Spinal cord (tissue), 10 donors: ENCODE measurements at places on chromosomes 12 and 14. TPM values are rescaled to one million over a fixed set of nuclear protein-coding genes. Genes with fewer than 3 reads are reported as not detected.

DNA sequence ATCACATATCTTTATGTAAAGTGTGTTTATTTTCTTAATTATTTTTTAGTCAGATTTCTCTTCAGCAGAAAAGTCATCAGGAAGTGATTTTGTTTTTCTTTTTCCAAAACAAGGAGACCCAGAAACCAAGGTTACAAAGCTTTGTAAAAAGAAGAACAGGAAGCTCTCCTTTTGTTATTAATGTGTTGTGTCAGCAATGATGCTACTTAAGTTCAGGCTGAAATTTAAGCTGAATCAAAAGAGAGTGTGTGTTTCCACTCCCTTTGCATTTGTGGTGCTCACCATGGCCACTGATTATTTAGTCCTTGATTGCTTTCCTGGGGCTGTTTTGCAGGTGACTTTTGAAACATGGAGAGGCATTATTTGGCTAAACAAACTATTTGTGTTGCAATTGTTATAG is 155.3 kb upstream of the ATP2B1 start:
- DNase-seq = no peak
- H3K36me3 ChIP-seq = no peaks in the 10 kb centered on the region
- no peaks in the 10 kb centered on the region for H3K27me3 ChIP-seq
- H3K4me3 ChIP-seq = no peak overlapping the region
- H3K27ac ChIP-seq = no peak overlapping the region

GRCh38 chr12:75259143-75259542 is 49.5 kb upstream of the KCNC2 start:
- H3K27ac ChIP-seq = no peak overlapping the region
- no peak for DNase-seq
- no peaks in the 10 kb centered on the region for H3K4me1 ChIP-seq

- DNase-seq = no peak
- H3K27me3 ChIP-seq = no peaks in the 10 kb centered on the region
- no peaks in the 10 kb centered on the region for H3K4me1 ChIP-seq
- no peaks in the 10 kb centered on the region for H3K36me3 ChIP-seq
- no peak overlapping the region for H3K4me3 ChIP-seq
These were observed 40.5 kb downstream of the DMAC2L start for GRCh38 chr14:50352584-50352983.

Gene STRAP
- total RNA-seq = 64.1 TPM

Gene RIMBP2
- total RNA-seq = 18.4 TPM

DNA sequence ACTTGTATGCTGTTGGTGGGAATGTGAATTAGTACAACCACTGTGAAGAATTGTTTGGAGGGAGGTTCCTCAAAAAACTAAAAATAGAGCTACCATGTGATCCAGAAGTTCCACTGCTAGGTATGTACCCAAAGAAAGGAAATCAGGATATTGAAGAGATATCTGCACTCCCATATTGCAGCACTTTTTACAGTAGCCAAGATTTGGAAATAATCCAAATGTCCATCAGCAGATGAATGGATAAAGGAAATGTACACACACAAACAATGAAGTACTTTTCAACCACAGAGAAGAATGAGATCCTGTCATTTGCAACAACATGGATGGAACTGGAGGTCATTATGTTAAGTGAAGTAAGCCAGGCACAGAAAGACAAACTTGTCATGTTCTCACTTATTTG is 25.9 kb downstream of the TIGAR start:
- DNase-seq = no peak
- no peaks in the 10 kb centered on the region for H3K4me1 ChIP-seq
- H3K36me3 ChIP-seq = peaks cover 5% of the 10 kb centered on the region
- H3K27me3 ChIP-seq = no peaks in the 10 kb centered on the region

Gene KRT81
- total RNA-seq = 0.17 TPM

DNA sequence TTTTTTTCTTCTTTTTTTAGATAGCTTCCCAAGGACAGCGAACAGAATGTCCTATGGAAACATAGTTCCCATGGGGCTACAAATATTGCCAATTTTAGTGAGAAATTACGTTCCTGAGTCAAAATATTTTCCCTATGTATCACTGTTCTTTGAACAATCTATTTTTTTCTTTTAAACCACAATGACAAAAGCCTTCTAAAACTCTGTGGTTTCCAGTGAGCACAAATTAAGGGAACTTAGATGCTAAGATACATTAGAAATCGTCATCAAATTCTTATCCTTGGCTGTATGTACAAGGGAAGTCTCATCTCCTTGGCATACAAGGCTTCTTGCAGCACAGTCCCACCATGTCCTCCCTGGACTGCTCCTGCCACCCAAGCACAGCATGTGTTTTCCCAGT is 17.9 kb downstream of the CPM start:
- H3K27ac ChIP-seq = no peak overlapping the region
- H3K36me3 ChIP-seq = no peaks in the 10 kb centered on the region
- no peak overlapping the region for H3K4me3 ChIP-seq

GRCh38 chr12:56933826-56934625 is at the start of gene SDR9C7:
SDR9C7 (minus strand) TSS chr12:56934408; CDS start chr12:56934261, 147 bp downstream.
- H3K27ac ChIP-seq = no peak within 1 kb of the TSS
- no peaks in the 10 kb centered on the region for H3K27me3 ChIP-seq
- no peak within 1 kb of the TSS for H3K4me3 ChIP-seq
- DNase-seq = no peak
- H3K4me1 ChIP-seq = peaks cover 3% of the 10 kb centered on the region
- H3K36me3 ChIP-seq = no peaks in the 10 kb centered on the region

DNA sequence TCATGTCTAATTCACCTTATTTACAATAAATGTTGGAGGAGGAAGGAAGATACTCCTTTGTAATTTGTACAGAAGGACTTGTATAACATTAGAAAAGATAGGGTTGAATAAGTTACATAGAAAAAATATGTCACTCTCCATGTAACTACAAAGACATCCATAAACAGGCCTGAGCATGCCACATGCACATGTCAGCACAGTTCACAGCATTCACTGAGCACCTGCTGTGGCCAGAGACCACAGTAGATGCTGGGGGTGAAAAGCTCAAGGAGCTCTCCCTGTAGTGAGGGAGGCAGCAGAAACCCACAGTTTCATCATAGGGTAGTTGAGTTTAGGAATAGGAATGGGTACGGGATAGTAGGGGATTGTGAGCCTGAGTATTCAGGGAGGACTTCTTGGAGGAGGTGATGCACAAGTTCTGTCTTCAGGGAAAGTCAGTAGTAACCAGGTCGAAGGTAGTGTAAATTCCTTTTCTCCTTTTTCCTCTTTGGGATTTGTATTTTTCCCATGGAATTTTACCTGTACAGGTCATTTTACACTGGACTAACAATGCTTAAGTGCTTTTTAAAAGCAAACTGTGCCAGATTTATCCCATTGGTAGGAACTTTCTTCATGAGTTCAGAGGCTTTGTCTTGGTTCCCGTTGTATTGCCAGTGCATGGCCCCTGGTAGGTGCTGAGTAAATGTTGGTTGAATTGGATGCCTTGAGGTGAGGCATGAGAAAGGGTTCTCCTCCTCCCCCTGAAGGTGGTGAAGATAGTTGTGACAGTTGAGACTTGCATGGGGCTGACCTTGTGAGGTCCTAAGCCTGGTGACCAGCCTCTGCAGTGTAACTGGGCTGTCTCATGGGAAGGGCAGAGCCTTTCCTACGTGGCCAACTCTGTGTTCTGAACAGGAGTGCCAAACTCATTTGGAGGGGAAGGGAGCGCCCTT is 20.2 kb downstream of the PRKCH start:
- no peaks in the 10 kb centered on the region for H3K4me1 ChIP-seq
- no peaks in the 10 kb centered on the region for H3K27me3 ChIP-seq
- no peaks in the 10 kb centered on the region for H3K36me3 ChIP-seq
- H3K27ac ChIP-seq = no peak overlapping the region
- no peak for DNase-seq
- H3K4me3 ChIP-seq = no peak overlapping the region

Gene TMEM117
- total RNA-seq = 30.4 TPM
